T-helper 17 cell (primary cell): ENCODE measurements at places on chromosomes 2 and 18.

GRCh38 chr2:239345251-239345650 is 55.6 kb downstream of the HDAC4 start:
- peaks cover 5% of the 10 kb centered on the region for H3K36me3 ChIP-seq
- H3K27me3 ChIP-seq = no peaks in the 10 kb centered on the region
- H3K27ac ChIP-seq = no peak overlapping the region
- DNase-seq = no peak

- H3K4me1 ChIP-seq = peaks cover 5% of the 10 kb centered on the region
- no peak overlapping the region for H3K27ac ChIP-seq
- H3K36me3 ChIP-seq = peaks cover 11% of the 10 kb centered on the region
- no peaks in the 10 kb centered on the region for H3K27me3 ChIP-seq
These were observed 171.9 kb downstream of the STK39 start for GRCh38 chr2:168075446-168075845.

- no peak overlapping the region for H3K27ac ChIP-seq
- no peaks in the 10 kb centered on the region for H3K36me3 ChIP-seq
- H3K4me3 ChIP-seq = no peak overlapping the region
- no peaks in the 10 kb centered on the region for H3K4me1 ChIP-seq
- no peaks in the 10 kb centered on the region for H3K27me3 ChIP-seq
These were observed 305.4 kb upstream of the LYPD1 start for GRCh38 chr2:132975193-132976105.

- no peak overlapping the region for H3K4me3 ChIP-seq
- DNase-seq = no peak
- peaks cover 40% of the 10 kb centered on the region for H3K27me3 ChIP-seq
- no peaks in the 10 kb centered on the region for H3K36me3 ChIP-seq
- H3K27ac ChIP-seq = no peak overlapping the region
These were observed 45.1 kb downstream of the SLC9A2 start for GRCh38 chr2:102664471-102664909.
